ENCODE measurements at places on chromosomes 1 and 21. TPM values are rescaled to one million over a fixed set of nuclear protein-coding genes. Genes with fewer than 3 reads are reported as not detected.

MIGA1 gene
- 7.5 TPM for total RNA-seq

GRCh38 chr1:94912263-94913184 lies 14.4 kb downstream of the CNN3 start:
- no peaks in the 10 kb centered on the region for H3K36me3 ChIP-seq
- H3K4me3 ChIP-seq, result no peak overlapping the region
- peak overlapping the region; percentile 5 for H3K27ac ChIP-seq
- no peak for DNase-seq

GRCh38 chr21:25987531-25987930 lies 183.0 kb downstream of the APP start:
- H3K27ac ChIP-seq, result no peak overlapping the region
- no peaks in the 10 kb centered on the region for H3K4me1 ChIP-seq
- no peak overlapping the region for H3K4me3 ChIP-seq
- no peaks in the 10 kb centered on the region for H3K27me3 ChIP-seq

DNA sequence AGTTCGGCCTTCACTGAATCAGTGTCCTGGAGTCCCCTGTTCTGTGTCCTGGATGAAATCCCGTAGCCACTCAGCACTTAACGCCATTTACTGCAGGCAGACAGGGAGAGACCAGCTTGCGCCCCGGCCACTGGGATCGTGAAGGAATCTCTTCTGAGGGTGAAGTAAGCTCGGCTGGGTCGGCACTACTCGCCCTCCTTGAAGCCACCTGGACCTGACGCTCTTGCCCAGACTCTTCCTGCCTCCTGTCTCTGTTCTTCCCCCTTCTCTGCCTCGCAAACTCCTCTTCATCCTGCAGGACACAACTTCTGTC lies 99.9 kb upstream of the ZBTB40 start:
- no peaks in the 10 kb centered on the region for H3K36me3 ChIP-seq
- H3K4me1 ChIP-seq, result peaks cover 5% of the 10 kb centered on the region
- H3K27ac ChIP-seq, result no peak overlapping the region

- peak overlapping the region; percentile 98 for H3K27ac ChIP-seq
- peaks cover 16% of the 10 kb centered on the region for H3K36me3 ChIP-seq
- H3K4me1 ChIP-seq, result peaks cover 52% of the 10 kb centered on the region
- H3K27me3 ChIP-seq, result no peaks in the 10 kb centered on the region
- no peak for DNase-seq
Observed at GRCh38 chr1:245650441-245650960, 495.7 kb downstream of the KIF26B start.

DNA sequence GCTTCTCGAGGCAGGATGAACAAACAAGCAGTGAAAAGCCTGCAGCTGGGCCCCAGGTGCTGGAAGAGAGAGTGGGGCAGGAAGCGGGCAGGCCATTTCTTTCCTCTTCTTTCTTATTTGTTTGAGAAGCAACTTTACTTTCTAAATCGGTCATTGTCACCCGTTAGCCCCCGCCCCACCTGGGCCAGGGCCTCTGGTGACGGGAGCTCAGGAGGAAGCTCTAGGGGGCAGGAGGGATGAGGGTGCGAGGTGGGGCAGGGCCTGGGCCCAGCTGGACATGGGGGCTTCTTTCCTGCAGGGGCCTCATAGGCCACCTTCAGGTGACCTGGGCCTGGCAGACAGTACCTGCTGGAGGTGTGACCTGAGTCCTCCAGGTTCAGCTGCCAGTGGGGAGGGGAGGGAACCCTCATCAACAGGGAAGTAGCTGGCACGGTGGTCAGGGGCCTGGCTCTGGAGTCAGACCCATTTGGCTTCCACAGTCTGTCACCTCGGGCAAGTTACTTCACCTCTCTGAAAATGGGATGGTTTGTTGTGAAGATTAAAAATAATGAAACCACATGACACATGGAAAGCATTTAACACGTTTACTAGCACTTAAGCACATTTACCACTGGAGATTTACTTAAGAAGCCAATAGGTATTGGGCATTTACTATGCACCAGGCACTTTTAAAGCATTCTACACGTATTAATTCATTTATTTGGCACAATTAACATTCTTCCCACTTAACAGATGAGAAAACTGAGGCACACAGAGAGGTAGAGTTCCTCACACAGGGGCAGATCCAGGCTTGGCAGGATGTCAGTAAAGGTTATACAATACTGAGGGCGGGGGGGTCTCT lies 54.1 kb upstream of the ID3 start:
- H3K27ac ChIP-seq, result no peak overlapping the region
- no peak overlapping the region for H3K4me3 ChIP-seq
- H3K4me1 ChIP-seq, result no peaks in the 10 kb centered on the region
- no peaks in the 10 kb centered on the region for H3K36me3 ChIP-seq
- H3K27me3 ChIP-seq, result no peaks in the 10 kb centered on the region

LIN28A gene
- 7.2 TPM for total RNA-seq

GREM2 gene
- 11.6 TPM for total RNA-seq

- H3K27me3 ChIP-seq, result peaks cover 5% of the 10 kb centered on the region
- no peaks in the 10 kb centered on the region for H3K36me3 ChIP-seq
- H3K4me1 ChIP-seq, result no peaks in the 10 kb centered on the region
- no peak overlapping the region for H3K27ac ChIP-seq
Observed at GRCh38 chr1:224095339-224095738, 18.6 kb upstream of the FBXO28 start.
